Immature natural killer cell (primary cell): ENCODE measurements at places on chromosomes 13 and 19. TPM values are rescaled to one million over a fixed set of nuclear protein-coding genes. Genes with fewer than 3 reads are reported as not detected.
A peak's percentile ranks its signal among the peaks of the same experiment; 100 is the strongest.

Gene RPL28
- polyA plus RNA-seq = 118 TPM

Gene ZNF835
- polyA plus RNA-seq = 0.13 TPM

Gene NKPD1
- polyA plus RNA-seq = 0.18 TPM

Gene KIR2DL4
- 26.5 TPM for polyA plus RNA-seq

Gene REXO1
- 13.0 TPM for polyA plus RNA-seq

- DNase-seq = no peak
These were observed 4.9 kb upstream of the EBI3 start for GRCh38 chr19:4224470-4224869.

DNA sequence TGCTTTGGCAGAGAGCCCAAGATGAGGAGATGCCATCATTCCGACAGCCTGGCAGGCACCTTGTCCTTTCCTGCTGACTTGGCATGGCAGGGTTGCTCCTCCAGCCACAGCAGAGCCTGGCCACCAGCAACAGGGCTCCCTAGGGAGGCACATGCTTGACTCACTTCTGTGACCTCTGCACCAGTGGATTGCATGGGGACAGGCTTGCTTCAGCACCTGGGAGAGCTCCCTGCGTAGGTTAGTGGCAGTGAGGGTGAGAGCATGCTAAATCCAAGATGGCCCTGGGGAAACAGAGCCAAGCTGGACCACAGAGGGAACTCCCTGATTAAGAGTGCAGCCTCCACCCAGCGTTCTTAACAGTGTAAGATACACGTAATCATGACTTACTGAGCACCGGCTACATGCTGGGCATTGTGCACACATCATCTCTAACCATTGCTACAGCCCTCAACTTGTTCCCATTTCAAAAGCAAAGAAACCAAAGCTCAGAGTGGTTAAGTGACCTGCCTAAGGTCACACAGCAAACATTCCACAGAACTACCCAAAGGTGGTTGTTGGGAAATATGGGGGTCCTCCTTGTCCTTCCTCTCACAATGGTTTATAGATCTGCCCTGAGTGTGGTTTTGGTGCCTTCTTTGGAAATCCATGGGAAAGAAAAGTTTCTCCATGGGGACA is 116.6 kb upstream of the UQCRFS1 start:
- DNase-seq = no peak

DNA sequence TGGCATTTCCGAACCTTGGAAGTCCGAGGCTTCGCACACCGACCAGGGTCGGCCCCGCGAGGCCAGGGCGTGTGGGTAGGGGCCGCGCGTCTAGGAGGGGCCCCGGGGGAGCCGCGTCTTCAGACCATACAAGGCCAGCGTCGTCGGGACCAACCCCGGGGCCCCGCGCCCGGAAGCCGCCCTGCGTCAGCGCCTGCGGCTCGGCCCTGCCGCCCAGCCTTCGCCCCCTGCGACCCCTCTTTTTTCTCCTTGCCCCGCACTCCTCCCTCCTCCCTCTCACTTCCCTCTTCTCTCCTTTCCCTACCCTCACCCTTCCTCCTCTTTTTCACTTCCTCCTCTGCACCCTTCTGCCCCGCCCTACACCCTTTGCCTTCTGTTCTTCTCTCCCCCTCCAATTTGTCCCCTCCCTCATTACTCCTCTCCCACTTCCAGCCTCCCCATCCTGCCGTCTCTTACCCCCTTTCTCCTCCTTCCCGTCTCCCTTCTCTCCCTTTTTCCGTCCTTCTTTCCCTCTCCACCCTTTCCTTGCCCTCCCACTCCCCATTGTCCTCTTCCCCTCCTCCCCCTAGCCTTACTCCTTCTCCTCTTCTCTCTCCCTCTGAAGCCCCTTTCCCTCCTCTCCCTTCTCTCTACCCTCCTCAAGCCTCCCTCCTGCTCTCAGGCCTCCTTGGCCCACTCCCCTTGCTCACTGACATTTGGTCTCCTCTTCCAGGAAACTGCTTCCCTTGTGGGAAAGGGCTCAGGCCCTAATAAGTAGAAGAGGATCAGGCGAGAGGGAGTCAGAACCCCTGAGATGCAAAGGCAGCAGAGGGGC is 2.2 kb upstream of the PLEKHG2 start:
- peak; percentile 47 for DNase-seq

DNA sequence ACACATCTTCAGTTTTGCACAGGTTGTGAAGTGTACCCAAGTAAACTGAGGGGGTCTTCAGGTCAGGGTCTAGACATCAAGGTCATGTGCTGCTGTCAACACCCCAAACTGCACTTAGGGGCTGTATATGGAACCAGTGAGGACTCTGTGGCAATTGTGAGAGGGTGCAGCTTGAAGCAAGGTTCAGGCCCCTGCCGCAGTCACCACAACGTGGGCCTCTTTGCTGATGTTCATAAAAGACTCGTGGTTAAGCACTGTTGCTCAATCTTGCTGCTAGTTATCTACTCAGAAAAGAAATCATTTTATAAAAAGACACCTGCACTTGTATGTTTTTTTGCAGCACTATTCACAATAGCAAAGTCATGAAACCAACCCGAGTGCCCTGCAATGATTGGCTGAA is 907.4 kb downstream of the UQCRFS1 start:
- DNase-seq = no peak

- no peak for DNase-seq
These were observed 636.2 kb upstream of the KLF12 start for GRCh38 chr13:74770361-74770760.

DNA sequence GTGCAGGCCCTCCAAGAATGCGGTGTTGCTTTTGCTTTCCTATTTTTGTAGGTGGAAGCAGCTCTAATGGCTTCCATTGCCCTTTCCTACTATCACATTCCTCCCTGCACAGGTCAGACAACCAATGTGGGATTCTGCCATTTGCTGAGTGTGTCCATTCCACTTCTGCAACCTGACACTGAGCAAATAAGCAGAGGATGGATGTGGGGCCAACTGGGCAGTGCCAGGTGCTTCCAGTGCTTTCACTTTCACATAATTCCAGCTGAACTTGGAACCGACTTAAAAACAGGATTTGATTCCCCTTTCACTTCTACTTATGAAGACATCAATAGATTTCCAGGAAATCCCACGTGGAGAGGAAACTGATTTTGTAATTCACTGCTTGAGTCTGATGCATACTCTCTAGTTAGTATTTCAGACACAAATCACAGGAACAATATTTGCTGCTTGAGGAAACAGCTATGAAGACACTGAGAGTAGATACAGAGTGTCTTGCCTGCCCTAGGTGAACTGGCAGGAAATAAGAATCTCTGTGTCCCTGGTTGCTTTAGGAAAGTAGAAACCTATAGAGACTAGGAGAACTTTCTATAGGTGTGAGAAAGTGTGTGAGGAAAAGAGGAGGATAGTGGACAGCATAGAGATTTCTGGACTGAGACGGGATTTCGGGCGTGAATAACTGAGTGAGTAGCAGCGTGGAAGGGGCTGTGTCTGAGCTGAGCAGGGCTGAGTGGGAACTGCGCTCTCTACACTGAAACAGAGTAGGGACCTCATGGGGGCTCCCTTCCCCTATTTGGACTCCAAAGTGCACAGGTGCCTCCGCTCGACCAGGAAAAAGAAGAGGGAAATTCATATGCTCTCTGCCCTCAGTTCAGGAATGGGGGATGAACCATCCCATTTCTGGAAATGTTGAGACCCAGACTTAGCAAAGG is 22.5 kb downstream of the LGALS16 start:
- DNase-seq = no peak

GRCh38 chr19:4911314-4911713 is 2.0 kb downstream of the UHRF1 start:
- no peak for DNase-seq

DNA sequence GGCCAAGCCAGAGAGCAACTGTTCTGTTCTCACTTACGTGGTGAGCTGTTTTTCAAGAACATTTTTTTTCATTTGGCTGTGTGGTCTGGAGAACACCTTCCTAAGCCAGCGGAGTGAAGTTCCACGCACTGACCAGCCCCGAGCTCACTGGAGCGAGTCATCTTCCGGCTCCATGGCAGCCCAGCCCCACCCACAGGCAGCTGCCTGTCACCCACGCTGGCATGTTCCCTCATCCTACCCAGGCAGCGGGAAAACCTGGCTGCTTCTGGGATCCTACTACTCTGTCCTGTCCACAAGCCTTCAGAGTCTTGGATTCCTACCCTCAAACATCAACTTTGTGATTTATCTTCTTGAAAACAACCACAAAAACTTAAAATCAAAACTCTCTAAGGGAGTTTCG is 76.2 kb downstream of the GGACT start:
- no peak for DNase-seq
